ENCODE measurements at places on chromosomes 2 and 18.

DNA sequence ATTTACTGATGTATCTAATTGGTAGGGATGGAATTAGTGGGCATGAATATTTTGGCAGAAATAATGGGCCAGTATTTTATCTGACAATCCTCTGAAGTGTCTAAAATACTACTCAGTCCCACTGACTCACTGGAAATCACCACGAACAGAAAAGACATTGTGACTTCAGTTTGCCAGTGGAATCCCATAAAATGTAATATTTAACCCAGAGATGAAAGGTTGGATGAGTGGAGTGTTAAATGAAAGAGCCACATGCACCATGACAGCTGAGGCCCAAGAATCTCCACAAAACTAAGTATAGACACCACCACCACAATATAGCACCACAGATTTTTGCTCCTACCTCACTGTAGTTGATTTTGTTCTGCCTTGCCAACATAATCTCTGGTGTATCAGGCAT, 103.9 kb downstream of the NEB start:
- DNase-seq, result no peak

- no peak for DNase-seq
These were observed 49.7 kb upstream of the ABCA12 start for GRCh38 chr2:215188078-215188477.

DNA sequence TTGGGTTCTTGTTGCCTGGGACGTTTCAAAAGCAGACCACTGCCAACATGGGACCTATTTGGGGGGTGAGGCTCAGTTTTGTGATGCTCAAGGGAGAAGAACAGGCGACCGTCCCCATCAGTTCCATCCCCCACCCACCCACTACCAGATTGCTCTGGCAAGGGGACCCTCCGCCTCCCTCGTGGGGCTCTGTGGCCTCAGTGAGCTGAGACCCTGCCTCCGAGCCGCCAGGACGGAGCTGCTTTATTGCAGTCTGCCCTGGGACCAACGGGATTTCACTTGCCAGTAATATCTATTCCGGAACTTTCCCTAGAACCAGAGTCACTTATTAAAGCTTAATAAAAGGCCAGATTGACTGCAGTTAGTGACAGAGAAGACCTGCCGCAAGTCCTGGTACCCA, 146.3 kb downstream of the KLHL29 start:
- no peak for DNase-seq

- DNase-seq, result no peak
These were observed 11.4 kb upstream of the EPB41L5 start for GRCh38 chr2:120001471-120001870.

DNA sequence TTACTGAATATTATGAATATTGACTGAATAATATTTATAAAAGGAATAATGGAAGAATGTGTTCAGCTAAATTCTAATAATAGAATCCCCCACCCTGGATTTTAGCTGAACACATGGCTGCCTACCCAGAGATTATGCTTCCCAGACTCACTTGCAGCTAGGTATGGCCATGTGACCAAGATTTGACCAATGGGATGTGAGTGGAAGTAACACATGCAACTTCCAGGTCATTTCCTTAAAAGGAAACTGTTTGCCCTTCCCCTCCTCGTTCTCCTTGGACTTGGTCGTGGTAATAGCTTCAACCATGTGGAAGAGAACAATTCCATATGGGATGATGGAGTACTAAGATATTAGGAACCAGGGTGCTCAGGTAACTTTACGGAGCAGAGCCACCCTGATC, 47.8 kb downstream of the KIAA2012 start:
- no peak for DNase-seq

GRCh38 chr2:232535761-232536530, 3.5 kb upstream of the CHRNG start:
- DNase-seq, result no peak

DNA sequence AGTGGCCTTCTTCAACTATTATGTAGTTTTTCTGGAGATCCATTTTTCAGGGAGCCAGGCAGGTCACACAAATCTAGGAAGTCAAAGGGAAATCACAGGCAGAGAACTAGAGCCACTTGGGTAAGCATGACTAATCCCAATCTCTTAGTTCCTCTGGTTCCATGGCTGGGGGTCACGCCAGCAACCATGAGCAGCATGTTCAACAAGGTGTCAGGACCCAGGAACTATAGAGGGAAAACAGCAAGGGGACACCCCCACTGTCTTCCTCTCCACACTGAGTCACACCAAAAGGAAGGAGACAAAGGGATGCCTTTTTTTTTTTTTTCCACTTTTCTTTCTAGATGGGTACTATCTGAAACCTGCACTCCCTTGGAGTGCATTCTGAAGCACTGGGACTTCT, 250.9 kb downstream of the OTX1 start:
- no peak for DNase-seq

DNA sequence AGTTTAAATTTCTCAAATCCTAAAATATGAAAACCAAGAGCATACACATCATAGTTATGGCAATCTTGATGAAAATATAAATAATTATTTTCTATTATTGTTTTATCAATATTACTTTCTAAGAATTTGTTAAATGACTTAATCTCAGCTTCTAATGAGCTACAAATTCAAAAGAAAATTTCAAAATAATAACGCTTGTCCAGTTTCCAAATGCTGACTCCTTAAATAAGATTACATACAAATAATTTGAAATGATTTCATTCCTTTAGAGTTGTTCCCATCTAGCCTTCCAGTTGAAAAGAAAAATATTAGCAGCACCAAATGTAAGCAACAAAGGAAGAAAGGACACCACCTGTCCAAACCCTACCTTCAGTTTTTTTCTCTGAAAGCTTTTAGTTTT, 82.4 kb upstream of the COL5A2 start:
- DNase-seq, result no peak

DNA sequence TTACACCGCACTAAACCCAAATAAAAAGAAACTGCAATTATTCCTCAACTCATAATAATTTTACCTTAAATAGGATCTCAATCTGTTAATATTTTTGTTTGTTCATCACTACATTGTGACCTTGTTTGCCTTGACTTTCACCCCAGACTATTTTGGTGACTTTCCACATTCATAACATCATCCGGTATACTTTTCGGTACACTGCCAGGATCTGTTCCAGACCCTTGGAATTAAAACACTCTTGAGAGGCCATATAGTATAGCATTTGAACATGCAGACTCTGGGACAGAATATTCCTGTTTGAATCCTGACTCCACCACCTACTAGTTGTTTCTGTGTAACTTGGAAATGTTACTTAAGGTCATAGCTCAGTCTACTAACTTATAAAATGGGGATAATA, 577.4 kb downstream of the METTL4 start:
- no peak for DNase-seq

DNA sequence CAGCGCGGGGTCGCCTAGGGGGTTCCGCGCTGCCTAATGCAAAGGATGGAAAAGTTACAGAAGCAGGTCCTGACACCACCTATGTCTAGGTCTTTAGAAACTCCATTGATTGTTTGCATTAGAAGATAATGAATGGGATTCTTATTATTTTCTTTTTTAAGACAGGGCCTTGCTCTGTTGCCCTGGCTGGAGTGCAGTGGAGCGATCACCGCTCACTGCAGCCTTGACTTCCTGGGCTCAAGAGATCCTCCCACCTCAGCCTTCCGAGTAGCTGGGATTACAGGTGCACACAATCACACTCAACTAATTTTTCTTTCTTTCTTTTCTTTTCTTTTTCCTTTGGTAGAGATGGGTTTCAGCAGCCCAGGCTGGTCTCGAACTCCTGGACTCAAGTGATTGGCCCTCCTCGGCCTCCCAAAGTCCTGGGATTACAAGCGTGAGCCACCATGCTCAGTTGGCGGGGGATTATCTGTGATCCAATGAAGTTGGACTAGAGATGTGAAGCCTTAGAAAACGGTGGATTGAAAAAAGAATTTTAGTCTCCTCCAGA, 761 bp upstream of the IDH1 start:
- DNase-seq, result no peak

GRCh38 chr2:19351899-19352697, 6.3 kb downstream of the OSR1 start:
- DNase-seq, result no peak

- no peak for DNase-seq
These were observed 1.8 kb downstream of the ZEB2 start for GRCh38 chr2:144517866-144518747.

GRCh38 chr2:238304116-238304515, 15.7 kb upstream of the PER2 start:
- no peak for DNase-seq

DNA sequence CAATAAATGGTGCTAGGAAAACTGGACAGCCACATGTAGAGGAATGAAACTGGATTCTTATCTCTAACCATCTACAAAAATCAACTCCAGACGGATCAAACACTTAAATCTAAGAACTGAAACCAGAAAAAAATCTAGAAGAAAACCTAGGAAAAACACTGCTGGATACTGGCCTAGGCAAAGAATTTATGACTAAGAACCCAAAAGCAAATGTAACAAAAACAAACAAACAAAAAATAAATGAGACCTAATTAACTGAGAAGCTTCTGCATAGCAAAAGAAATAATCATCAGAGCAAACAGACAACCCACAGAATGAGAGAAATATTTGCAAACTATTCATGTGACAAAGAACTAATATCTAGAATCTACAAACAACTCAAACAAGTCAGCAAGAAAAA, 314.0 kb upstream of the REV1 start:
- DNase-seq, result no peak

DNA sequence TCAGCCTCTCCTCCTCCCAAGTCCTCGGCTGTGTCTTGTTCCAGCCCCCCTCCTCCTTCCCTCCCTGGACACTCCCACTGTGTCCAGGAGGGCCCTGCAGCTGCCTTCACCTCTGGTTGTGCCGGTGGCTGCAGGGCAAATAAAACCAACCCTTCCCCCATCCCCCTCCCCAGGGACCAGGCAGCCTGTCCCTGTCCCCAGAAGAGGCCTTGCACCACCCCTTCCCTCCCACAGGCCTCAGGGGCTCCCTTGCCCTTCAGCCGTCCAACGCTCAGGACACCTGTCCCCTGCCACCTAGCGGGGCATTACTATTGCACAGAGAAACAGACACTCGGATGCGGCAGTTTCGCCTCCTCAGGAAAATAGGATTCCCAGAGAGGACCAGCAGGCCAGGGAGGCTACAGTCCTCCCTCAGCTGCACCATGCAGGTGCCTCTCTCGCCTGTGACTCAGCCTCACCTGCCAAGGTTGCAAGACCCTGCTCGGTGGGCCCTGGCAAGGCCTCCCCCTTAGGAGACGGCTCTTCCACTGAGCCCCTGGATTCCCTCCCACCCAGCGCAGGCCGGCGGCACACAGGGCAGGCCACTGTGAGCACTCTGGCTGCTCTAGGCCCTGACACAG, 5.5 kb upstream of the GPC1 start:
- DNase-seq, result no peak

DNA sequence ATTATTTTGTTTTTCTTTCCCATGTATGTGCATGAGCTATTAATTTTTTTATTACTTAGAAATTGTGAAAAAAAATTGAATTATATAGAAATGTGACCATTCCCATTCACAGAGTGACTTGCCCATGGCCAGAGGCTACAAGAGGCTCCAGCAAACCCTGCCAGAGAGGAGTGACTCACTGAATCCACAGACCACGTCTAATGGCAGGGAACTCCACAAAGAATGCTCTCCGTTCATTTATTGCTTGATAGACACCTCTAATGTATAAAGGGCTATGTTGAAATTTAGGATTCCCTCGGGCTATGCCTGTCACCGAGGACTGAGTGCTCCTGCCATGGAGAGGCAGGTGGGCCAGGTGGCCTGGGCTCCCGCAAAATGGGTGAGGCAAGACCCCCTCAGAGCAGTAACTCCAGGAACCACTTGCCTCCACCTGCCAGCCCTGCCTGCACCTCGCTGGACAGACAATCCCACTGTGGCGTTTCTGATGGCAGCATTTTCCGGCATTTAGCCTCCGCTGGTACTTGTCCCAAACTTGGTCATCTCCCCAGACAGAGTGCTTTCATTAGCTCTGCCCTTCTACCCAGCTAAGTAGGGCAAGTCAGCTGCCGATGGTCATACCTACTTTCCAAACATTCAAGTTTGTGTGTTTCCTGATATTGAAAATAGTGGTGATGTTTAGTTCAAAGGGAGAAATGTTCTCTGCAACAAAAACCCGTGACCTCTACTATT, 200.3 kb downstream of the PRKCE start:
- no peak for DNase-seq

- DNase-seq, result no peak
These were observed 652 bp downstream of the GPC1 start for GRCh38 chr2:240435948-240436682.

GRCh38 chr2:118046634-118047210, 32.9 kb upstream of the CCDC93 start:
- peak; percentile 39 for DNase-seq

- DNase-seq, result no peak
These were observed 24.2 kb downstream of the DHRS9 start for GRCh38 chr2:169093535-169093934.

GRCh38 chr18:59957957-59958356, 58.2 kb downstream of the PMAIP1 start:
- no peak for DNase-seq

DNA sequence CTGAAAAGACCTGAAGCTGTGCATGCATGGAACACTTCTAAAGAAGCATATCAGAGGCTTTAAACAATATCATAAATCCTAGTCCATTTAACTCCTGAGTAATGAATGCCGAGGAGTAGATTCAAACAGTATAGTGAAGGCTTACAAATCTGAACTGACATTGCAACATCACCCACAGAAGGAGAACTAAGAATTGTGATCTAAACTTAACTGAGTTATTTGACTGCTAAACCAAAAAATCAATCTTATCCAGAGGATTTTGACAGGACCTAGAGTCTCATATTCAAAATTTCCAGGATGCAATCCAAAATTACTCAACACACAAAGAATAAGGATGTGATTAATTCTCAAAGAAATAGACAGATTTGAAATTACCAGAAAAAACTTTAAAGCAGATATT, 181.0 kb downstream of the SLC39A10 start:
- no peak for DNase-seq

GRCh38 chr2:59974051-59974766, 579.2 kb downstream of the BCL11A start:
- DNase-seq, result no peak

GRCh38 chr2:10839813-10840212, 27.2 kb upstream of the PDIA6 start:
- DNase-seq, result no peak

DNA sequence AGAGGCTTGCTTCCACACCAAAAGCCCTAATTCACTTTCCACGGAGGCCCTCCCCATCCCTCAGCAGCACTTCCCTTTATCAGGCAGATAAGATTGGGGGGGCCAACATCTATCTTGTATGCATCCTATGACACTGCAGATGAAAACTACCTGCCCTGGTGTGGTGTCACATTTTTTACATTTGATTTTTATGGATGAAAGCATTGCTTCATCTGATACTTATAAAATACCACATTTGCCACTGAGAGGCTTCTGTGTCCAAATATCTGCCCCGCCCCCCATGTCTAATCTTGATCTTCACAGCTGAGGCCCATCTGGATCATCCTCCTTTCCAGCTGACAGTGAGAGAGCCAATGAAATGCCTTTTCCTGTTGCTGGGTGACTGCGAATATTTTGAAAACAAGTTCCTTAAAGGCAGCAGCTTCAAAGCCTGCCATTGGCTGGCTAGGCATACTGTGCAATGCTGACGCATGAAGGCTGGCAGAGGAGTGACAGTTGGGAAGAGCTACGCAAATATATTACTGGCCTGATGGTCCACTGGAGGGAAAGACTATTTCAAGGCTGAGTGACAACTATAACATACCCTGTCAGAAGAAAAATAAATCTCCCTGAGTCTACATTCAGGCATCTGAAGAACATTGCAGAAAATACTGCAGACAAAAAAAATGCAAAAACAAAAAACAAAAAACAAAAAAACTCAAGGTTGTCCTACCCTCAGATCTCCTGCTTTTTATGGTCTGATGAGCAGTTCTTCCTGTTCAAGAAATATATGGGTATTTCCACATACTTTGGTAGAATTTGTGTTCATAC, 318.7 kb downstream of the PDE11A start:
- no peak for DNase-seq

GRCh38 chr2:65055422-65056214, 598 bp upstream of the CEP68 start:
- DNase-seq, result no peak
